ENCODE measurements at places on chromosomes 11 and 22.

GRCh38 chr22:48871176-48871840 is 956.4 kb downstream of the BRD1 start:
- no peak for DNase-seq

DNA sequence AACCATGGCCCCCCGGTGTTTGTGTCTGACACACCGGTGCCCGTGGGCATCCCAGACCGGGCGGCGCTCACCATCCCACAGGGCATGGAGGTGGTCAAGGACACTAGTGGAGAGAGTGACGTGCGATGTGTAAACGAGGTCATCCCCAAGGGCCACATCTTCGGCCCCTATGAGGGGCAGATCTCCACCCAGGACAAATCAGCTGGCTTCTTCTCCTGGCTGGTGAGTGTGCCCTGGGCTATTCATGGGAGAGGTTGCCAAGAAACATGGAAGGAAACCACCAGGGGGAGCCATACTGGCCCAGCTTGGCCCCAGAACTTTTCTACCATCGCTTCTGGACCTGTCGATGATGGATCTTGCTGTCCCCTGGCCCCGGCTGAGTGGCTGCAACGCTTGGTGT is 36.5 kb downstream of the PRDM11 start:
- no peak for DNase-seq

- DNase-seq: no peak
These were observed 10.6 kb upstream of the NNMT start for GRCh38 chr11:114285599-114285998.

DNA sequence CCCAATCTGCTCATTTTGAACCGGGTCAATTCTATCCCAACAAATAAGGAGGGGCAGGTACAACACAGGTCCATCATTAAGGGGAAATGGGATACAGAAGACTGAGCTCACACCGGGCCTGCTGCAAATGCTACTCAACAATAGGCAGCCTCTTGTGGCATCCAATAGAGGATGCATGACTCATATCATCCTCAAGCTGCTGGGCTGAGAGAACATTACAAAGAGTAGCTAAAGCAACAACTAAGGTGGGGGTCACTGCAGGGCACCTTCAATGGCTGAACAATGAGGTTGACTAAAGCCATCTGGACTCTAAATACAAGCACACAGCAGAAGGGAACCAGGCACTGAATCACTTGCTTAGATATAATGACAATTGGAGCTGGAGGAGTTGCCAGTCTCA is 130.1 kb upstream of the SYN3 start:
- DNase-seq: no peak

DNA sequence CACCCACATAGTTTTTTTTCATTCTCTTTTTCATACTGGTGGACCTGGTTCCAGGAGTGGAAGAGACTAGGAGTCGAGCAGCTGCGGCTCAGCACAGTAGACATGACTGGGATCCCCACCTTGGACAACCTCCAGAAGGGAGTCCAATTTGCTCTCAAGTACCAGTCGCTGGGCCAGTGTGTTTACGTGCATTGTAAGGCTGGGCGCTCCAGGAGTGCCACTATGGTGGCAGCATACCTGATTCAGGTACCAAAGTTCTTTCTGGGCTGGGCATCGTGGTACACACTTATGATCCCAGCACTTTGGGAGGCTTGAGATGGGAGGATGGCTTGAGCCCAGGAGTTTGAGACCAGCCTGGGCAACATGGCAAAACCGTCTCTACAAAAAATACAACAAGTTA is 4.2 kb downstream of the PTPMT1 start:
- no peak for DNase-seq

DNA sequence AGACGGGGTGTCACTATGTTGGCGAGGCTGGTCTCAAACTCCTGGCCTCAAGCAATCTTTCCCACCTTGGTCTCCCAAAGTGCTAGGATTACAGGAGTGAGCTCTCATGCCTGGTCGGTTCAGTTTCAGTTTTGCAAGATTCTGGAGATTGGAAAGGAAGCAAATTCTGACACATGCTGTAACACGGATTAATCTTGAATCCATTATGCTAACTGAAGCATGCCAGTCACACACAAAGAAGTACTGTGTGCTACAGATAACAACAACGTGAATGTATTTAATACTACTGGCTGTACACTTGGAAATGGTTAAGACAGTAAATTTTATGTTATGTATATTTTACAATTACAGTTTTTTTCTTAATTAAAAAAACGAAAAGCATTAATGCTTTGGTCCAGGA is 107.6 kb downstream of the MED15 start:
- DNase-seq: no peak

DNA sequence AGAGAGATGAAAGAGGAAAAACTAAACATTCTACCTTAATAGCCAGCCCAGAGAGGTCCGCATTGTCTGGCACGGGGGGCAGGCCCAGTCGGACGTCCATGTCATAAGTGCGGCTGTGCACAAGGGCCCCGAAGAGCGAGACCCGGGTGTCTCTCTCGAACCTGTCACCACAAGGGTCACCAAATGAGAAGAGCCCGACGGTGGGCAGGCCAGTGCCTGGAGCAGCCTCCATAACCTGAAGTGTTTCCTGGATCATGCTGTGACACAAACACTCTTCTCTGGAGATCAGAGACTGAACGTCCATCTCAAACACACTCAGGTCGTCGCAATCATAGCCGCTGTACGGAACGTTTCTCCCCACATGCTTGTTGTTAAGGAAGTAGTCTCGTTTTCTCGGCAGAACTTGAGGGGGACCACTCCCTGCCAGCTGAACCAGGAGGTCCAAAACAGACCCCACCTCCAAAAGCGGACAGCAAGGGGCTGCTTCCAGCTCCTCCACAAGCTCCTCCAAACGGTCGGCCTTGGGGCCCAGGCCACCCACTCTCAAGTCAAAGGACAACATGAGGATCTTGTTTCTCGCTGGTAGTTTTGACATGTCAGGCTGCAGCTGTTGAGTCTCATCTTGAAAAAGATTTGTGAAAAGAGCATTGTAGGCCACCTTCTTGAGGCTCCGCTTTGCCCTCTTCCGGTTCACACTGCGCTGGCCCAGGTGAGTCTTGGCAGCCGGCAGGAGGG is 971 bp downstream of the TUBGCP6 start:
- no peak for DNase-seq

DNA sequence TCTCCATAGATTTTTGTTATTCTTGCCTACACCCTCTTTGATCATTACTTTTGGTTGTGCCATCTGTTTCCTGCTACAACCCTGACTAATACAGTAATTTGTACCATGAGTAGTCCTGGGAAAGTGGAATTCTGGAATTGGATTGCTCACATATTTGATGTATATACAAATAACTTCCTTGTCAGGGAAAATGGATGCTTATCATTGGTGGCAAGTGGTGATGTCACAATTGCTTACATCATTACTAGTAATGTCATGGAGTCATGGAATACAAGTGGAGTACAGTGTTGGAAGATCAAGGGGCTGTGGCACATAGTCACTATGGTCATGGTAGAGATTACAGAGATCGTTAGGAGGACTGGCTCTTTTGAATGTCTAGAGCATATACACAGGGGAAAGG is 24.4 kb downstream of the AASDHPPT start:
- DNase-seq: no peak

GRCh38 chr11:69106031-69106811 is 49.5 kb upstream of the SMIM38 start:
- DNase-seq: no peak

- DNase-seq: no peak
These were observed 107.2 kb upstream of the E2F8 start for GRCh38 chr11:19347911-19348310.

DNA sequence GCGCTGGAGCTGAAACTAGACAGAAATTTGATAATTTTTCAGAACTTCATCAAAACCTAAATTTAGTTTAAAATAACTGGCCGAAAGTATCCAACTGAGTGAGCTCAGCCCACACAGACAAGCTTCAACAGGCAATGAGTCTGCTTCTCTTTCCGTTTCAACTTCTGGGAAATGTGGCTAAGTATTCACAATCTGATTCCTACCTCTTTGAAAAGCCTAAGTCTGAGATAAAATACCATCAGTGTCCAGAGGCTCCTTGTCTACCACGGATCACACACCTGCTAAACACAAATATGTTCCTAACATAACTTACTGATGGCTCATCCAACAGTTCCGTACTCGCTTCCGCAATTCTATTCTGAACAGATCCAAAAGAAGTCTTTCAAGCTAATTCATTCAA is 8.5 kb downstream of the SIK3 start:
- no peak for DNase-seq

DNA sequence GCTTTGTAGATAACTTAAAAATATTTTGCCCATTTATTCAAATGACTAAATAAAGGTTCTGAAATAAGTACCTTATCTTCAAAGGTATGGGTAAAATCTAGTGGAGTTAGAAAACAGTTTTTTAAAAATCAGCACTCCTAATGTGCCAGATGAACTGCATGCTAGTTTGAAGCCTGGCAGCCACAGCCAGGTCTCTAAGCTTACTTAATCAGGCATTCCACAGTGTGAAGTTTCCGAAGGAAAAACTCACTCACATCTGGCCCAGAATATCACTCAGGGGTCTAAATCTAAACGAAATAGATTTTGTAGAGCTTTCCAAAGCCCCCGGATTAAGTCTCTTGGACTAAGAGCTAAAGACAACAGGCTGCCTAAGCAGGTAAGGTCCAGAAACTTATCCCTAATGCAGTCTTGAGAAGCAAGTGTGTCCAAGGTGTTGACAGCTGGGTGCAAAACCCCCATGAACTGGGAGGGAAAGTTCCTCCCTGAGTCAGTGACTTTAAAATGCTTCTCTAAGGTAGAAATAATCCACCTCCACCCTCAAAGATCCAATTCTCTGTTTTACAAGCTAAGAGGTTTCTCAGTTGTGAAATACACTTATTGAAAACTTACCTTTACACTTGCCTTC is 157.6 kb downstream of the FCHSD2 start:
- no peak for DNase-seq

- no peak for DNase-seq
These were observed 28.1 kb downstream of the ZNF214 start for GRCh38 chr11:6992026-6992425.

Data from AG09319 (cell line).